Activated CD4-positive, alpha-beta T cell treated with anti-CD3 and anti-CD28 coated beads, Interleukin-2, amount 10 ng/mL, durations not matched to agents 7 days and 5 days (primary cell): ENCODE measurements at places on chromosomes 7 and 10. TPM values are rescaled to one million over a fixed set of nuclear protein-coding genes. Genes with fewer than 3 reads are reported as not detected.

PDK4 gene
- not detected for total RNA-seq

SPRN gene
- total RNA-seq = not detected

- peaks cover 13% of the 10 kb centered on the region for H3K27me3 ChIP-seq
- no peaks in the 10 kb centered on the region for H3K4me1 ChIP-seq
- H3K36me3 ChIP-seq = no peaks in the 10 kb centered on the region
- DNase-seq = no peak
- H3K27ac ChIP-seq = no peak overlapping the region
These were observed 89.9 kb downstream of the GOLGA7B start for GRCh38 chr10:97939446-97939990.

DNA sequence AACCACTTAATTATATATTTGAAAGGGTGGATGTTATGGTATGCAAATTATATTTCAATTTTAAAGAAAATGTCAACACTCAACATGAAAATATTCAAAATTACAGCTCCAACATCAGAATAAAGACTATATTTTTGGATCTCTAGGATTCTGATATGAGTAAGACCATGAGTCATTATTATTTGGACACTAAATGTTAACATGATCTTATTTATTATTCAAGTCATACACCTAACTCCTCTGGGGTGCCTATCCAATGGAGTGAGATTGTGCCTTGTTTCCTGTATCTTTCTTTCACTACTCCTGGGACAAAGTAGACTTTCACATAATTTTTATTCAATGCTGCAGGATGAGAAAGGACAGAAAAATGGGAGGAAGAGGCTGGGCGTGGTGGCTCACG is 135.2 kb upstream of the PRSS1 start:
- no peak overlapping the region for H3K4me3 ChIP-seq
- no peak overlapping the region for H3K27ac ChIP-seq
- DNase-seq = no peak
- H3K4me1 ChIP-seq = peaks cover 23% of the 10 kb centered on the region

SMKR1 gene
- total RNA-seq = 1.7 TPM

- no peaks in the 10 kb centered on the region for H3K36me3 ChIP-seq
- no peak overlapping the region for H3K27ac ChIP-seq
- no peak overlapping the region for H3K4me3 ChIP-seq
These were observed 2.8 kb downstream of the MCU start for GRCh38 chr10:72694476-72695369.

SOSTDC1 gene
- total RNA-seq = not detected

- no peaks in the 10 kb centered on the region for H3K27me3 ChIP-seq
- no peaks in the 10 kb centered on the region for H3K4me1 ChIP-seq
- H3K4me3 ChIP-seq = no peak overlapping the region
- H3K36me3 ChIP-seq = no peaks in the 10 kb centered on the region
These were observed 187.6 kb downstream of the RNF133 start for GRCh38 chr7:122511268-122511667.

CALML3 gene
- total RNA-seq = not detected

DNA sequence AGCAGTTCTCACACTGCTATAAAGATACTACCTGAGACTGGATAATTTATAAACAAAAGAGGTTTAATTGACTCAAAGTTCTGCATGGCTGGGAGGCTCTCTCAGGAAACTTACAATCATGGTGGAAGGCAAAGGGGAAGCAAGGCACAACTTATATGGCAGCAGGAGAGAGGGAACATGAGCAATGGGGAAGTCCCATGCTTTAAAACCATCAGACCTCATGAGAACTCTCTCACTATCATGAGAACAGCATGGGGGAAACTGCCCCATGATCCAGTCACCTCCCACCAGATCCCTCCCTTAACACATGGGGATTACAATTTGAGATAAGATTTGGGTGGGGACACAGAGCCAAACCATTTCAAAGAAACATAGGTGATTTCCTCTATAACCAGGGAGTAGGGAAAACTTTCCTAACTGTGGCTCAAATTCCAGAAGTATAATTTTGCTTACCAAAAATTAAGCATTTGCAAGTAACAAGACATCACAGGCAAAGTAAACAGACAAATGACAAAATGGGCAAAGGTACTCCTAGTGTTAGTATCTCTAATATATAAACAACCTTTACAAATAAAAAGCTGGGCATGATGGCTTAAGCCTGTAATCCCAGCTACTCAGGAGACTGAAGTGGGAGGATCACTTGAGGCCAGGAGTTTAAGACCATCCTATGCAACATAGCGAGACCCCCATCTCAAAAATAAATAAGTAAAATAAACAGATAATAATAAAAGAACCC is 88.0 kb downstream of the KBTBD2 start:
- peaks cover 2% of the 10 kb centered on the region for H3K27me3 ChIP-seq
- no peak overlapping the region for H3K27ac ChIP-seq
- no peak overlapping the region for H3K4me3 ChIP-seq
- no peaks in the 10 kb centered on the region for H3K36me3 ChIP-seq

DNA sequence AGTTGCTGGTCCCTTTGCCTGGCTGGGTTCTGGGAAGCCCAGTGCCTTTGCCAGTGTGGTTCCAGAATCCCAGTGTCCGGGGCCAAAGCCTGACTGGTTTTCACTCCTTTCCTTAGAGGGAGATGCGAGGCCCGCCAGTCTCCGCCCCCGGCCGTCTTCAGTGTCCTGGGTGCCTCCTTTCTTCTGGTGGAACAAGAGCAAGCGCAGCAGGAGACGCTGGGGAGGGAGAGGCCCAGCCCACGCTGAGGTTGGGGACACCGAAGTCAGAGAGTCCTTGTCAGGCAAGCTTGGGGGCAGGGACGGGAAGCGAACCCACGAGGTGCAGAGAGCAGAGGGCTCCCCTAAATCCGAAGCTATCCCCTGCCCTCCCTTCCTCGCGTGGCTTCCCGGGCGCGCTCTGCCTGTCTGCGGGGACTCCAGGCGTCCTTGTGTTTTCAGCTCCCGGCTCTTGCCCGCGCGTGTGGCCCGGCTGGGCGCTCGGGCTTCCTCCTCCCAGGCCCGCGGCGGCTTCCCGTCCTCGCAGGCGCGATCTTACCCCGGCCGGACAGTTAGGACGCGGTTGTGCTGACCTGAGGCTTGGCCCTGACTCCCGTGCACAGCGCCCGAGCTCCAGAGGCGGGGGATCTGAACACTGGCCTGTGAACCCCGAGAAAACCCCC is 60.6 kb upstream of the UBE3C start:
- H3K4me1 ChIP-seq = no peaks in the 10 kb centered on the region
- no peak overlapping the region for H3K4me3 ChIP-seq
- H3K27me3 ChIP-seq = peaks cover 33% of the 10 kb centered on the region
- no peak overlapping the region for H3K27ac ChIP-seq

DNA sequence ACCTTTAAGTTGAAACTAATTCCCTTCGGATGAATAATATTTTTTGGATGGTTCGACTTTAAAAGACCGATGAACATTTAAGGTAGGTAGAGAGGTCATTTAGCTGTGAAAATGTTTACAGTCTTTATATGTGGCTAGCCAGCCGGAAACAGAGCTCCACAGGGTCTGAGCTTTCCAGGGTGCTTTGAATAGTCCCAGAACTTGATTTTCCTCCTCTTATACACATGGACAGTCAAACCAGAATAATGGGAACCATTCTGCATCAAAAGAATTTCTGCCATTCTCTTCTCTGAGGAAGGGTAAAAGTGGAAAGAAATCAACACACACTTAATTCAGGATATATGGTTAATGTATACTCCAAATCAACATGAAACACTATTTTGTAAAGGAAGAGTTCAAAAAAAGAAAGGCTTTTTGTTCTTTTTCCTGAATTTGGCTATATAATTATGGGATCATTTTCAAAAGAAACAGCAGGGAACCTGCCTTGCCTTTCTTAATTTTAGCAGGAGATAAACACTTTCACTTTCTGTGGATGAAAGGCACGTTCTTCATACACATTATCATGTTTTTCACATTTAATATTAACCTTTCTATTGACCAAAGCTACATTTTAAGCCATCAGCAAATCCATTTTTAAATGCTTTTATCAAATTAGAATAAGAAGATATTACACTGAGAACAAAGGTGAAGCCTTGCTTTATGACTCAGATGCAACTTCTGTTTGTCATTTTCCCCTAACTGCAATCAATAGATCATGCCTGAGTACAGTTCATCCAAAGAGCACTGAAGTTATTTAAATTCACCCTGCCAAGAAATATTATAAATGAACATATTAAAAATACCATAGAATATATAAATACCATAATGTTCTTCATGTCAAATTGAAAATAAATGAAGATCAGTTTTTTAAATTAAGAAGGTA is 307.3 kb downstream of the THSD7A start:
- H3K27me3 ChIP-seq = no peaks in the 10 kb centered on the region
- no peaks in the 10 kb centered on the region for H3K4me1 ChIP-seq
- no peak for DNase-seq
- H3K4me3 ChIP-seq = no peak overlapping the region

ZPBP gene
- total RNA-seq = not detected

NEUROD6 gene
- not detected for total RNA-seq

DNA sequence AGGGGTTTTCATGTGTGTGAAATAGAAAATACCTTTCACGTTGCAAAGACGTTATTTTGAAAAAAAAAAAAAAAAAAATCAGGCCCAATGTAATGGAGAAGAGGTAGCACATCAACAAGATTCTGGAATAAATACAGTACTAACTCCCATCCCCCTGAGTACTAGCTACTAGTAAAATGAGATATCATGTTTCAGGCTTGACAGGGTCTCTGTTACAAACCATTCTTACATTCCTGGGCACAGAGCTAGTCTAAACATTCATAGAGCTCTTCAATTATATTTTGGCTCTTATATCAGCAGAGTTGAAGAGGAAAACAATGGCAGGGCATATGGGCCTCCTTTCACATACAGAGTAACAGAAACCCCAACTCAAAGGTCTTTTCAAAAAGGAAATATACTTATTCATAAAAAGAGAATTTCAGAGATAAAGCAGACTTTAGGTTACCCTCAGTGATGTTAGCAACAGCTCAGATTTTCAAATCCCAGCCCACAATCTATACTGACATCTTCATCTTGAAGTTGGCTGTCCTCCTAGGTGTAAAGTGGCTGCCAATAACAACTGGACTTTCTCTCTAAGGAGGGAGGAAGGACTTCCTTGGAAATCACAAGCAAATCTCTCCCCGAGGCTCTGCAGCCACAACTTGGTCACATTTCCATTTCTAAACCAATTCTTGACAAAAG is 18.6 kb downstream of the C7orf33 start:
- no peak overlapping the region for H3K27ac ChIP-seq
- DNase-seq = no peak
- H3K4me1 ChIP-seq = peaks cover 8% of the 10 kb centered on the region

- H3K27me3 ChIP-seq = no peaks in the 10 kb centered on the region
- H3K4me3 ChIP-seq = no peak overlapping the region
These were observed 557.1 kb downstream of the PTPRN2 start for GRCh38 chr7:158030566-158030965.

DNA sequence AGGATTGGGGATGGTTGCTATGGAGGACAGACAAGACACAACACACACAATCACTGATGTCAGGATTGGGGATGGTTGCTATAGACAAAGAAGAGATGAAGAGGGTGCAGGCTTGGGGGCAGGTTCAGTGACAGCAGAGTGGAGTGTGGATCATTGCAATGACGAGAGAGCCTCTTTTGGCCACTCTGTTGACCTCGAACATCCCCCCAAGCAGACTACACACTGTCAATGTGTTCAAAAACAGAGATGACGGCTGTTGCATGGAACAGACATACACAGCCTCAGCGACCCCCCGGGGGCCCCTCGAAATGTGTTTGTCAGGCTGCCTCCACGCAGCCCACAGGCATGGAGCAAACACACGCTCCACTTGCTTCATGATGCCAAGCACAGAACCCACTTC is 133.0 kb downstream of the PTPRN2 start:
- H3K27me3 ChIP-seq = no peaks in the 10 kb centered on the region
- peaks cover 1% of the 10 kb centered on the region for H3K36me3 ChIP-seq
- no peak for DNase-seq
- no peaks in the 10 kb centered on the region for H3K4me1 ChIP-seq

CAMK2B gene
- not detected for total RNA-seq

SH2B2 gene
- total RNA-seq = 0.12 TPM

CTTNBP2 gene
- not detected for total RNA-seq

DNA sequence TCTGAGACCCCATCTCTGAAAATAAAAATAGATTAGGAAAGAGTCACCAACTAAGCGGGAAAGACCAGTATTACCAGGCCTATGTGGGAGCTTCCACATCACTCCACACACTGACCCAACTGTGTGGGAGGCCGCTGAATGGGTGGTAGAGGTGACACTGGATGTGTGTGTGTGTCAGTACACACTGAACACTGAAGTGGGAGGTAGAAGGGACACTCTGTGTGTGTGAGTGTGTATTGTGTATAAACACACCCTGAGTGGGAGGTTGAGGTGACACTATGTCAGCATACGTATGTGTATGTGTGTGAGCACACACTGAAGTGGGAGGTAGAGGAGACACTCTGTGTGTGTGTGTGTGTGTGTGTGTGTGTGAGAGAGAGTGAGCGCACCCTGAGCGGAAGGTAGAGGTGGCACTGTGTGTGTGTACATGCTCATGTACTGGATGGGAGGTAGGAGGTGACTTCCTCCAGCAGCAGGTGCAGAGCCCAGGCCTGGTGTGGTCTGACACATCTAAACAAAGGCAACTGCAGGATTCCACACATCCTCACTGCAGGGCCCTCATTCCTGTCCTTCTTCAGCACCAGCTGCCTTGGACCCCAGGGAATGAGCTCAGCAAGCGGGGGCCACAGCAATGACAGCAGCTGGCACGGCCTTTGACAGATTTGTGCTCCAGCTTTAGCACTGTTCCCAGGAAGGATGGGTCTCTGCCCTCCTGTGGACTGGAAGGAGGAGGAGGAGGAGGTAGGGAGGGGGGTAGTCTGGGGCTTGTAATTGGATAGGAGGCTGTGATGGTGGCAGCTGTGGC is 26.5 kb upstream of the RBM20 start:
- no peak for DNase-seq
- H3K4me3 ChIP-seq = no peak overlapping the region
- peaks cover 24% of the 10 kb centered on the region for H3K4me1 ChIP-seq
- H3K27ac ChIP-seq = no peak overlapping the region

CACNB2 gene
- total RNA-seq = not detected

DNA sequence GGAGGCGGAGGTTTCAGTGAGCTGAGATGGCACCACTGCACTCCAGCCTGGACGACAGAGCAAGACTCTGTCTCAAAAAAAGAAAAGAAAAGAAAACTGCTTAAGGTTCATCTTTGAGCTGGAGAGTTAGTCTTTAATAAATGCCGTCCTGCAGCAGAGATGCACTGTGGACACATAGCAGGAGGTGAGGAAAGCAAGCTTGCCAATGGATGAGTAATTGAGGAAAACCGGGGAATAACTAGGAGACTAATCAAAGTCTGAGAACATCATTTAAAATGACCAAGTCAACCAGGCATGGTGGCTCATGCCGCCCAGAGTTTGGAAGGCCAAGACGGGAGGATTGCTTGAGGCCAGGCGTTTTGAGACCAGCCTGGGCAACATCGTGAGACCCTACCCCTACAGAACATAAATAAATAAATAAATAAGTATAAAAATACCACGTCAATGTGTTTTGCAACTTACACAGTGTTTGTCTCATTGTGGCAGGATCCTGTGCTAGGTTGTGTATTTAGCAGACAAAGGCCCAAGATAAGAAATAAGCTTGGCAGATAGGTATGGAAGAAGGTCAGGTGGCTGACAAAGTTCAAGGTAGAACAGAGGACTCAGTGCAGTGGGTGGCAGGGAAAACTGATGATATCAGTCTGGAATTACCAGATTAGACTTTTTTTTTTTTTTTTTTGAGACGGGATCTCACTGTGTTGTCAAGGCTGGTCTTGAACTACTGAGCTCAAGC is 115.7 kb upstream of the KMT2C start:
- H3K27me3 ChIP-seq = no peaks in the 10 kb centered on the region
- no peak for DNase-seq
- H3K36me3 ChIP-seq = no peaks in the 10 kb centered on the region
- no peak overlapping the region for H3K4me3 ChIP-seq
- no peak overlapping the region for H3K27ac ChIP-seq
- no peaks in the 10 kb centered on the region for H3K4me1 ChIP-seq
